ENCODE measurements at places on chromosomes 2 and 18.
A peak's percentile ranks its signal among the peaks of the same experiment; 100 is the strongest.

DNA sequence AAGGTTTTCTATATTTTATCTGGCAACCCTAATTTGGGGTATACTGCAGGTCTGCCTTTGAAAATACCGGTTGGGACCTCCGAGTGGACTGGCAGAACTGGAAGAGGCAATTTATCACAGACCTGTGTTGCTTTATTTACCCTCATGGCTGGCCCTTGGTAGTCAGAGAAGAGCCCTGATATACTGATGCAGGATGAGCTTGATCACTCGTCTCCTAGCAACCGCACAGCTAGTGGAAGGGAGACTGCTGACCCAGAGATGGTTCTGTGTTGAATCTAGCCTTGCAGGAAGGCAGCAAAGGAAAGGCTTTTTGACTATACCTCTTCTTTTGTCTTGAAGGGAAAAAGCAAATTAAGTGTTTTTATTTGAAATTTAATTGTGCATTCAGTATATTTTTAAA lies 154.7 kb downstream of the EML6 start:
- DNase-seq, result no peak

- no peak for DNase-seq
Observed at GRCh38 chr18:35089382-35089781, 48.2 kb downstream of the MAPRE2 start.

DNA sequence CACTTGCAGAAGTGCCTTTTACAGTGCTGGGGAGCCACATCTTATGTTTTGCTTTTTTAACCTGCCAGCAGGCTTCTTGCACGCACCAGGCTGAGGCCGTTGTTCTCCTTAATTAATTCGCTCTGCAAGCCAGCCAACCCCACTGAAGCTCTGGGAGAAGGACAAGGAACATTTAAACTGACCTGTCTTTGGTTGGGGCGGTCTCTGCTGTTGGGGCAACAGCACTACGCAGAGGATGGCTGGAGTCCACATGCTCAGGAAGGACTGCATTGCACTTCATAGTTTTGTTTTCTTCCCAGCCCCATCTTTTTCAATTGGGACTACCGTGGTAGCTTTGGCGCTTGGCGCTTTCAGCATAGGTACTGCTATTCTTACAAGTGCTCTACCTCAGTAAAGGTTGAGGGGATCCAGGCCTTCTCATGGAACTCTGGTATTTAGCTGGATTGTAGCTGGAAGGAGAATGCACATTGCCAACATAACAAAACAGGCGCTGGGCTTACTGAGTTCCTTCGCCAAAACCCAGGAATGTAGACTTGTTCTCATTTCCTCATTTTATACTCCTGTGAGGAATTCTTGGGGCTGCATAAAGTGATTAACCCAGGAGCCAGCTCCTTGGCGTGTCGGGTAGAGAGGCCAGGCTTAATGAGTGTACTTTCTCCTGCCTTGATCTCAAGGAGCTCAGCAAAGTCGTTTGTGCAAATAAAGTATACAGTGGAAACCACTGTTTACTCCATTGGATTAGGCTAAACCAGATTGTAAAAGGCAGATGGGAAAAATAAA lies 146.2 kb downstream of the PRKCE start:
- DNase-seq, result no peak

GRCh38 chr2:136057023-136057801 lies 60.7 kb downstream of the CXCR4 start:
- no peak for DNase-seq

DNA sequence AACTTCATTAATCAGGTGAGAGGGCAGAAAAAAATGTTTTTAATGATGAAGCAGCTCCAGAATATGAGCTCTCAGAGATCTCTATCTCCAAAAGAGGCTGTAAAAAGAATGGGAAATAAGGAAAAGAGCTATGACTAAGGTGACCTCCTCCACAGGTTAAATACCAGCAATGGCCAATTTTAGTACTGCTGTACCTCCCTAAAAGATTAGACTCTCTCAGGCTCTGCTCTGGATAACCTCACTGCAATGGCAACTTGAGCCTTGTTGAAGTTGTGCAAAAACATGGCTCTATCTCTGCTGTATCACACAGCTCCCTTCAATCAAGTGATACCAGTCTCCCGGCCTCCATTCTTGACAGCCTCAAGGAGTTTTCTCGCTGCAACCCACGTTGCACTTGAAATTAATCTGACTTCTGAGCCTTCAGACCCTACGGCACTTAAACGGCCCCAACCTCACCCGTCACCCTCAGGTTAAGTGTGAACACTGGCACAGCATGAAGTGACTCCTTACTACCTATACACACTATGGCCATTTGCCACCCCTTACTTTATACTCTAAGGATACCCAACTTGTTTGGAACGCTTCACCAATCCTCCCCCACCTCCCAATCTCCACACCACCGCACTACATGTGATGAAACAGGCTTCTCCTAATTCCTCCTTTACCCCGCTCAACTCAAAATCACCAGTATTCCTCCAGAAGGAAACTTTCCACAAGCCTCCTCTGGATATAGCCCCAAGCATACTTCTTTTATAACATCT lies 36.3 kb downstream of the SMAD2 start:
- no peak for DNase-seq

DNA sequence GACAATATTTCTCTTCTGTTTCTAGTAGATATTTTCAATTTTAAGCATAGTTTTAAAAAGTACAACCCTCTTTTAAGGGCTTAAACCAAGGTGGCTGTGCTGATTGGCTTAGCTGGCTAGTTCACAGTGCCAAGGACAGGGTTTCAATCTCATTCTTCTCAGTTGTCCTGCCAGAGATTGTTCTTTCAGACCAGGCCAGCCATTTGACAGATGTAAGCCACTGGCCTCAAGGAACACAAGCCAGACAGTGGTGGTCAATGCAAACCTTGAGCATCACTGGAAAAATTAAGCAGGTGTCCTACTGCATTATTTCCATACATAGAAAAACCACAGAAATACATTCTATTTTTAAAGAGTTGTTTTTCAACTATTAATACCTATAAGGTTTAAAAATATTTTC lies 5.9 kb downstream of the RNF103 start:
- DNase-seq, result no peak

GRCh38 chr2:234593636-234594035 lies 96.8 kb upstream of the ARL4C start:
- no peak for DNase-seq

- DNase-seq, result no peak
Observed at GRCh38 chr18:76518123-76518859, 23.2 kb upstream of the ZNF516 start.

DNA sequence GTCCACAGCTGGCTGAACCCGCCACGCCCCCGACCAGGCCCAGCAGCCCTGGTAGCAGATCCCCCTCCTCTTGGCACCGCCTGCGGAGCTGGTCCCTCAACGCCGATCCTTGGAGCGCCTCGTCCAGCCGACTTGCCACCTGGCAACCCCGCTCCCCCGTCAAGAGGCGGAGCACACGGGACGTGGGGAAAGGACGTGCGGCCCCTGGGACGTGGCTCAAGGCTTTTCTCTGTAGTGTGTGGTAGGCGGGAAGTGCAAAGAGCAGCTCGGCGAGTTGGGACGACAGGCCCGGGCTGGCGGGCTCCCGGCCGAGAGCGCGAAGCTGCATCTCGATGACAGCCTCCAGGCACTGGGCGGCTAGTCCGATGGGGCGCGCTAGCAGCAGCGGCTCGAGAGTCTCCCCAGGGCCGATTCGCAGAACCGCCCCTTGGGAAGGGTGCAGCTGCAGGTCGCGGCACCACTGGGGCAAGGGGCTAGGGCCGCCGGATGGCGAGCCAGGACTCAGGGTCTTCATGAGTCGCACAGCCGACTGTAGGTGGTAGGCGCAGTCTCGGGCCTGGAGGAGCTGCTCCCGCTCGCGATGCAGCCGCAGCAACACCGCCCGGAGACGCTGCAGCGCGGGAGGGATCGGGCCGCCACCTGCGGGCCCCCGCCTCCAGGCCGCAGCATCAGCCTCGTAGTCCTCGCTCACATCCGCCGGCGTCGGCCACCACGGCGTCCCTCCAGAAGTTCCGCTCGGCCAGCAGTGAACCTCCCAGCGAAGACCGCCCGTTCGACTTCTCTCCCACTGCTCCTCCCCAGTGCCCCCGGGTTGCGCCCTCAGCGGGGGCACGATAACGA lies 617 bp downstream of the CCDC142 start:
- no peak for DNase-seq

DNA sequence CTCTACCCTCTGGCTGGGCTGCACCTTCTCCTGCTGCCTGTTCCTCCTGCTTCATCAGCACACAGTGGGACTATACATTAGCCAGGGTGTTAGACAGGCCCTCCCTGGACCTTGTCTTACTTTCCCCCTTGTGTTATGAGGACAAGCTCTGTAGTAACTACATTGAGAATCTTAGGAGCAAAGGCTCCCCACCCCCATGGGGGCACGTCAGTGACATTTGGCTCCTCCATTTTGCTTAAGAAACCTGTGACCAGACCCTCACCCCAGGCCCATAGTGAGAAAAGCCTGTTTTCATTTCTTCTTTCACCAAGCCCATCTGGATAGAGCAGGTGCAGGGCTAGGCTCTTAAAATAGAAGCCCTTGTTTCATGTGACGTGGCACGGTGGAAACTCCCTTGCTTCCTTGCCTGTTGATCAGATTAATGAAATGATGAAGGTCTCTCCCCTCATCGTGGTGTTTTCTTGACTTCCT lies 146.7 kb downstream of the RPIA start:
- no peak for DNase-seq

DNA sequence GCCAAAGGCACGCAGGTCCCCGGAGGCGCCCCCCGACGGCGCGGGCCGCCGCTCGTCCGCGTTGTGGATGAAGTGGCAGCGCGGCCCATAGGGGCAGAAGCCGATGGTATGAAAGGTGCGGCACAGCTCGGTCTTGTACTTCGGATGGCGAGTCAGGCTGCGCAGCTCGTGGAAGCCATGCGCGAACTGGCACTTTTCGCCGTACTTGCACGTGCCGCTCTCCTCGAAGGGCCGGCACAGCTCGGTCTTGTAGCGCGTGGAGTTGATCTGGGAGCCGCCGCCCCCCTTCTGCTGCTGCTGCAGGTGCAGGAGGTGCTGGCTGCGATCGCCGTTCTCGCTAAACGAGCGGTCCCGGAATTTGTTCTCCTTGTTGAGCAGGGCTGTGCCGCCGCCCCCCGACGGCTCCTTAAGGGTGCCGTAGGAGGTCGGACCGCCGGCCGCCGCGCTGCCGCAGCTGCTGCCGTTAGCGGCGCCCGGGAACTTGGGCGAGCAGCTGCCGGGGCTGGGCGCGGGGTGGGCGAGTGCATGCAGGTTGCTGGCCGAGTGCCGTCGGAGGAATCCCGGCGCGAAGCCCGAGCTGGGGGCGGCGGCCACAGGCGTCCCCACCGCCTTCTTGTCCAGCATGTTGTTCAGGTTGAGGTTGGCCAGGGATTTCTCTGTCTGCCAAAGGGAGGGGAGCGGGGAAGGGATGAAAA lies 1.2 kb downstream of the ZFP36L2 start:
- DNase-seq, result peak; percentile 50

DNA sequence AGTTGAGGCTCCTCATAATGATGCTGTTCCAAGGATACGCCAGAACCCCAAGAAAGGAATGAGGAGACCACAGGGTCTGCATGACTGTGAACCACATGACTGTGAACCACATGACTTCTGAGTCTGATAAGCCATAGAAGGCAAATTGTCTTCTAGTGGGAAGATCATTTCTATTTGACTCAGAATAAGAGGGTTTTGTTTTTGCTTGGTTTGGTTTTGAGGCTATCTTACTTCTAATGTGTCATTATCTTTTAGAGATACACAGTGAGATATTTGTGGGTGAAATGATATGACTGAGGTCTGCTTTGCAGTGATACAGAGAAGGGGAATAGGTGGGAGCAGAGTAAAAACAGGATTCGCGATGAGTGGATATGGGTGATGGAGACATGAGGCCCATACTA lies 28.9 kb upstream of the BCL2L11 start:
- DNase-seq, result no peak

GRCh38 chr2:26711457-26712161 lies 19.1 kb downstream of the KCNK3 start:
- no peak for DNase-seq

DNA sequence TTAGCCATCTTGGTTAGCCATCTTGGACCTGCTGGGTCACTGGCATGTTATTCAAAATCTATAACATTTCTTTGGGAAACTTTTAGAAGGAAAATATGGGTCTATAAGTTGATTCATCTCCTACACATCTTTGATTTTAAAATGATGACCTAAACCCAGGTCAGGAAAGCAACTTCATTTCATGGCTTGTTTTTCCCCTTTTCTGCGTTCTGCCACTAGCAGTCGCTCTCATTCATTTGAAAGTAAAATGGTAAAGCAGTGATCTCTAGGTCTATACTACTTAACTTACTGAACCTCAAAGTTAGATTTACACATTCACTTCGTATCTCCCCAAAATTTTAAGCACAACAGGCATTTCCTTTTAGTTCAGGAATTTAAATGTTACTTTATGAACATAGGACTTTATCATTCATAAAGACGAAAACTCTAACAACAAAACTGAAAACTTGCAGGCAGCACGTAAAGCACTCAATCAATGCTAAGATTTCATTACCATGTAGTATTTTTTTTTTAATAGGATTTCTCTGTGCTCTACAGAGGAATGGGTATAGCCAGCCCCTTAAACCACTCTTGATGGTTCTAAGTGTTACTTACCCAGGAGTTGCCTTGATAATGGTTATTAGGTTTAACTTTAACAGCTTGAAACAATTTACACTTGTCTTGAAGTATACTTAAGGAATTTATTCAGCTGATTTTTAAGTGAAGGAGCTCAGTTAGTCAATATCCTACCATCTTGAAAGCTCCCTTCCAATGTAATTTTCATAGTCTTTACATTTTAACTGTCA lies 62.5 kb downstream of the GORASP2 start:
- DNase-seq, result no peak

DNA sequence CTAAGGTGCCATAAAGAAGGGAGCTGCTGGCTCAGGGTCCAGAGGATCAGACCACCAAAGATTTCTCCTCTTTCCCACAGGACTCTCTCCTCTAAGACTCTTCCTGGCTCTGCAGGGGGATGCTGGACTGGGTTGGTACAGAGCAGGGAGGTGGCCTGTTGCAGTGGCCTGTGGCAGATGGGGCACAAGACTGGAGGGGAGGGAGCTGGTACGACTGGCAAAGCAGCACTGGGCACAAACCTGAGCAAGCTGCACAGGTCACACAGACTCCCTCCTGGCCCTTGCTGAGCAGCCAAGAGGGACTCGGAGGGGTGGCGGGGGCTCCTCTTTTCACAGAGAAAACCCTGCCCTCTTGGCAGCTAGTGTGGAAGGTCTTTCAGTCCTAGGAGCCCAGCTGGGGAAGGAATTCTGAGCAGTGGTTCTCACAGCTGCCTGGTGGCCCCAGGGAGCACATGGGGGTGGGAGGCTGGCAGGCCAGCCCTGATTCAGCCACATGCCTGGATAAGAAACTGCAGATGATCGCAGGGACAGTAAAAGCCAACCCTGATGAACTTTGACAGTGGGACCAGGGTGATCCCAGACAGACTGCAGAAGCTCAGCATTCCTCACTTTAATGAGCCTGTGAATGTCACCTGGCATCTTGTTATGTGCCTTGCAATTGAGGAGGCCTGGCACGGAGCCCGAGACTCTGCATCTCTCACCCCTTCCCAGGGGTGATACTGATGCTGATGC lies 32.5 kb upstream of the ACAA2 start:
- no peak for DNase-seq

DNA sequence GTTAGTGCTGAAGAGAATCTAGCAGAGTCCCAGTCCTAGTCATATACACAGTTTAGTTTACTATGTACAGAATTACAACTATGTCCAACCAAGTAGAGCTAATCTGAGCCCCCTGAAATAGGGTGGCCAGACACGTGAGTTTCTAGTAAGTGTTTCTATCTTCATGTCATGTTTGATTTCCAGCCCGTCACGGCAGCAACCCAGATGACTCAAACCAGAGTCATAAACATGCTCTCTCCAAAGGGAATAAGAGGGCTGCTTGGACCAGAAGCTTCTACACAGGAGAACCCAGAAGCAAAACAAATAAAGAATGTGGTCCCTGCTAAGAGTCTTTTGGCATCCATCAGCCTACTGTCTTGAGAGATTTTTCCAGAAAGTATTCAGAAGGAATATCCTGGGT lies 64.9 kb upstream of the WIPF1 start:
- DNase-seq, result no peak
